Tibial nerve (tissue), 4 donors: ENCODE measurements at places on chromosomes 11 and 22. TPM values are rescaled to one million over a fixed set of nuclear protein-coding genes. Genes with fewer than 3 reads are reported as not detected.

DNA sequence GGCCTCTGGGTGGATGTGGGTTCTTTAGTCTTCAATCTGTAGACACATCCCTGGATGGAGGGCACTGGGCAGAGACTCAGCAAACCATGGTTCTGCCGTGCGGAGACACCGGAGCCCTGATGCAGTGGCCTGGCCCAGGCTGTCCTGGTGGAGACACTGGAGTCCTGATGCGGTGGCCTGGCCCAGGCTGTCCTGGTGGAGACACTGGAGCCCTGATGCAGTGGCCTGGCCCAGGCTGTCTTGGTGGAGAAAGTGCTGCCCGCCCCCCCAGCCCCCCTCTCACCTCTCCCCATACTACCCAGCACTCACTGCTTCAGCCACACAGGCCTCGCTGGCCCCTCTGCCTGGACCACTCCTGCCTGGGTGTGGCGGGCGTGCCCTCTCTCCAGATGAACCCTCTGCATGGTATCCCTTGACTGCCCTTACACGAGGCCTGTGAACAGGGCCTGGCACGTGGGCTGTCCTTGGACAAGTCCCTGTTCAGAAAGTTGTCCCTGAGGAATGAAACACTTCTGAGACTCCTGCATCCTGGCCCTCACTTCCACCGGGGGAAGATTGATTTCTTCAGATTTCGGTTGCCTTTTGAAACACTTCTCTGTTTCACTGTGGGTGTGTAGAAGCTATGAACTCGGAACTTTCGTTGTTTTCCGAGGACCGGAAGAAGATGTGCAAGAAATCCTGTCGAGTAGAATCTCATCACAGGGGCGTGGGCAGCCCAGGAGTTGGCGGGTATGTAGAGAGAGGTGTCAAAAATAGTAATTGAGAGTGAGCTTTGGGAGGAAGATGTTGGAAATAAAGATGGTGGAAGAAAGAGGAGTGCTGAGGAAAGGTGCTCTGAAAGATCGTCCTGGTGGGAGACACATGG is 26.2 kb downstream of the IGHMBP2 start:
- no peak overlapping the region for H3K27ac ChIP-seq
- H3K27me3 ChIP-seq: no peaks in the 10 kb centered on the region
- no peak overlapping the region for H3K4me3 ChIP-seq
- H3K36me3 ChIP-seq: peaks cover 31% of the 10 kb centered on the region
- no peaks in the 10 kb centered on the region for H3K4me1 ChIP-seq

GRCh38 chr22:22893891-22894739 is 6.5 kb downstream of the IGLL5 start:
- no peak for DNase-seq
- H3K4me3 ChIP-seq: no peak overlapping the region
- no peaks in the 10 kb centered on the region for H3K36me3 ChIP-seq

DNA sequence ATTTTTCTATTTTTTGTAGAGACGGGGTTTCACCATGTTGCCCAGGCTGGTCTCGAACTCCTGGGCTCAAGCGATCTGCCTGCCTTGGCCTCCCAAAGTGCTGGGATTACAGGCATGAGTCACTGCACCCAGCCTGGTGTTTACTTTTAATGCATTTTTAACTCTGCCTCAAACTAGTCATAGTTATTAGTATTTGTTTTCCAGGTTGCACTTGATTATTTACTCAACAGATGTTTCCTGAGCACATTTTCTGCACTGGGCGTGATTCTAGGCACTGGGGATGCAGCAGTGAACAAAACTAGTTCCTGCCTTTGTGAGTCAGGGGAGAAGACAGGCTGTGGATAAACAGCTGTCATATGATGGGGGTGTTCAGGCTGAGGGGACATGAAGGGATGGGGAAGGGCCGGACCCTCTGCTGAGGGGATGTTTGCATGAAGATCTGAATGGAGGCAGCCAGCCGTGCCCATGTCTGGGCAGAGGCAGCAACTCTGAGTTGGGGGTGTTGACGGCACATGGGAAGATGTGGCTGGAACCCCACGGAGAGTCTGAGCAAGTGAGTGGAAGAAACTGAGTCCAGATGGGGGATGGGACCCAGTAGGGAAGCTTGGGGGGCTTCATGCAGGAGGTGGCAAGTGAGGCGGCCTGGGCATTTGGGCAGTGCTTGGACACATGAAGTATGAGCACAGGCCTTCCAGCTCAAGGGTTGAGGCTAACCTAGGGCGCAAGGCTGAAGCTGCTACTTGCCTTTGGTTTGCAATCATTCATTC is 34.4 kb downstream of the MPPED1 start:
- no peaks in the 10 kb centered on the region for H3K36me3 ChIP-seq
- no peaks in the 10 kb centered on the region for H3K4me1 ChIP-seq
- H3K27me3 ChIP-seq: no peaks in the 10 kb centered on the region
- DNase-seq: no peak

The SULT4A1 gene
- not detected for total RNA-seq

The SCGB2A2 gene
- not detected for total RNA-seq

The MFRP gene
- total RNA-seq: not detected

The SLC22A8 gene
- total RNA-seq: not detected
